ENCODE measurements at places on chromosomes 2 and 18.
A peak's percentile ranks its signal among the peaks of the same experiment; 100 is the strongest.

DNA sequence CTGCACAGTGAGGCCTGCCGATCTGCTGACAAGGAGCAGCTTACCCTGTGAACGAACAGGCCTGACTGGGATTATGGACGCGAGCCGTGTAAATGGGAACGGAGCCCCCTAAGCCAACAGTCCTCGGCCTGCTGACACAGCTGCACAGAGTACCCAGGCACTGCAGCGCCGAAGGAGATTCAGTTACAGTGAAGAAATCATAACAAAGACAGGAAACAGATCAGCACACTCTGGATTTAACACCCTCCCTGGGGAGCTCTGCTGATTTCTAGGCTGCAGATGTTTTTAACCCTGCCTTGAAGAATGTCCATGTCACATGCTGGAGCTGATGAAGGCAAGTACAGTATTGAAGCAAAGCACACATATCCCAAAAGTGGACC is 43.4 kb downstream of the COLEC12 start:
- no peak for DNase-seq

GRCh38 chr2:121128741-121129659 is 156.0 kb downstream of the TFCP2L1 start:
- DNase-seq = peak; percentile 3

DNA sequence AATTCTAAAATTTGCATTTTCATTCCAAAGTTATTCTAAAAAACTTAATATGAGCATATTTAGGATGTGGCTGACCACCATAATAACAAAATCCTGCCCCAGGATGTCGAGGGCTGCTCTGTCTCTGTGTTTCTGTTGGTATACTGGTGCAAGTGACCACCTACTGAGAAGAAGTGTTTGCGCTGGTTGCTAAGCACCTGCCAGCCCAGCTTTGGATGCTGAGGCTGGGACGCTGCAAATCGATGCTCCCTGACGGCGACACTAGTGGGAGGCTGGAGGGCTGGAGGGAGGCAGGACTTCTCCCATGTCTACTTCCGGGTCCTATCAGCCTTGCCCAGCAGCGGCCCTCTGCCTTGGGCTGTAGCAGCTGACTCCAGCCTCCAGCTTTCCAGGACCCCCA is 45.0 kb downstream of the LAMA1 start:
- no peak for DNase-seq

DNA sequence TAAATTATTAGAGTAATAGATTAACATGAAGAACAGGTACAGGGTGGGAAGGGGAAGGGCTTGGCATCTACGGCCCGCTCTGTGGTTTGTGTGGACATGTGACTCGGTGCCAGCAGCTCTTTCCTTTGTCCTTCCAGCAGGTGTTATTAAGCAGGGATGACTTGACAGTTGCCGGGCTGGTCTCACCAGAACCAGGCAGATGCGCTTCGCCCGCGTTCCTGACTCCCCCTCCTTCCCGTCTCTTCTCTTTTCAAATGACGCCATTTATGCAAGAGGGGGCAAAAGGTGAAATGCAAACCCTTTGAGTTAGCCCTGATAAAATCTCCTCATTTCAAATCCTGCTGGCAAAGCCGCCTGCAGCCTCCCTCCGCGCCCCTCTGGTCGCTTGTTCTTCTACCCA is 38.9 kb upstream of the MGAT4A start:
- DNase-seq = no peak

DNA sequence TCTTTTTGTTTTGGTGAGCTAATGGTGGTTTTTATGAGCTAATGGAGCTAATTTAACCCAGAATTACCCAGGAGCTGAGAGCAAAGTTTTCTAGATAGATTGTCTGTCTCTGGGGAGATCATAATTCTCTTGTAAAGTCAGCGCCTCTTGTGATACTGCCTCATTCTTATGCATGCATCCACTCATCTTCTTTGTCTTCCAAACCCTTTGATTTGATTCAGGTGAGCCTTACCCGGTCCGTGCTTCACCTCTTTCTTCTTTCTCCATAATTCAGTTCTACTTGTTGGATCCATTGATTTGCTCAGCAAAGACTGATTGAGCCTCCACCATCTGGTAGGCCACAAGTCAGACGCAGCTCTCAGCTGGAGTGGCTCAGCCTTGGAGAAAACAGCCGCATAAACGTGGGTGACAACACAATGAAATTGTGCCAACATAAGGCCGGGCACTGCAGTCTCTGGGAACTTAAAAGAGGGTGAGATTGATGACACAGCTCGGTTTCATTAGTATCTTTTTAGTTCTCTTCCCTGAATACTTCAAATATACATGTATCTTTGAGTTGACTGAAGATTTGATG is 158.5 kb upstream of the SH3BP4 start:
- DNase-seq = no peak

DNA sequence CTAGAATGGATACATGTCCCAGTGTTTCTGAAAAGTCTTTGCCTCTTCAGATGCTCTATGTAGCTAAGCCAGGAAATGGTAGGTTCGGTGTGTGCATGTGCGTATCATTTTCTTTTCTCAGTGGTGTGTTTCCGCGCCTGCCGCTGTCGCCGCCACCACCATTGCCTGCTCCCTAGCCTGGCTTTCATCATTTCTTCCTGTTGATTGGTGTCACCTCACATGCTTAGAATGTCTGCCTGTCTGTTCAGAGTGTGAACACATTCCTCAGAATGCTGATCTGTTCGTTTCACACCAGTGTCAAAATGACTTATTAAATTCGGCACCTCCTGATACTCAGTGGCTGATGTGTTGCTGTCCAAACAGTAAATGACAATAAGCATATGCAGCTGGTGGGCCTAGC is 255.2 kb upstream of the SPRED2 start:
- no peak for DNase-seq

- DNase-seq = no peak
Measured at GRCh38 chr18:71456206-71456605, 1087.9 kb downstream of the CBLN2 start.

GRCh38 chr2:106192752-106193689 is 1.1 kb downstream of the UXS1 start:
- peak; percentile 33 for DNase-seq
